ENCODE measurements at places on chromosomes 1 and 21.

GRCh38 chr1:33099290-33100118 lies 18.6 kb downstream of the AZIN2 start:
- no peak for DNase-seq

DNA sequence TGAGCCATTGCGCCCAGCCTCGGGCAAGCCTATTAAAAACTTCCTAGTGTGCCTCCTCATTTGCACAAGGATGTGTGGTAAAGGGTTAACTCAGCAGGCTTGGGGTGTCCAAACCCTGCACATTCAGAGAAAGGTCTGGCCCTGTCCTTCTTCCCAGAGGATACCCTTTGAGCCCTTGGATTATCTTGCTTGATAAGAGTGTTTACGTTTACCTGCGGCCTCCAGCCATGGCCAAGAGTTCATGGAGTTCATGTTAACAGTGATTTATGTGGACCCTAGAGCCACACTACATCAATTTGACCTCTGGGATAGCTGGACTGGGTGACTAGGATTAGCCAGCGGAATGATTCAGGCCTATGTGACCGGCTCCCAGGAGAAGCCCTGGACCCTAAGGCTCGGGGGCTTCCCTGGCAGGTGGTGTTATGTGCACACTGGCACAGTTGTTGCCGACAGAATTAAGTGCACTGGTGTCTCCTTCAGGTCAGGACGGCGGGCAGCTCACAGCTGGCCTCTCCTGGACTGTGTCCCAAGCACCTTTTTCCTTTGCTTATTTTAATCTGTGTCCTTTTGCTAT lies 7.7 kb upstream of the TCP10L start:
- DNase-seq = no peak

GRCh38 chr21:41620982-41621381 lies 113.0 kb upstream of the TMPRSS2 start:
- DNase-seq = no peak

DNA sequence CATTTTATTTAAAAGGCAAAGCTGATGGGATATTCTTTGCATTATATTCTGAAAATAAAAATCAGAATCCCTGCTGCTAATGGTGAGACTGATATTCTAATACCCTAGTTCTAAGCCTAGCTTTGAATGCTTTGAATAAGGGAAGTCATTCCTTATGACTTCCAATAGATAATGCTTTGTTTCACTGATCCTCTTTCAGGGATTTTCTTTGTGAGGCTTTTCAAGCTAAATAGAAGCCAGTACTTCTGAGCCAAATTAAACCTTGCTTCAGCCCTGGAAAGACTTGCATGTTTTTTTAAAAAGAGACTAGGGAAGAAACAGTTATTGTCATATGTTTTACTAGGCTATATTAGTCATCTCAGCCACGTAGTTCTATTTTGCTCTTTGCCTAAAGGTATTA lies 68.5 kb upstream of the CACYBP start:
- no peak for DNase-seq

DNA sequence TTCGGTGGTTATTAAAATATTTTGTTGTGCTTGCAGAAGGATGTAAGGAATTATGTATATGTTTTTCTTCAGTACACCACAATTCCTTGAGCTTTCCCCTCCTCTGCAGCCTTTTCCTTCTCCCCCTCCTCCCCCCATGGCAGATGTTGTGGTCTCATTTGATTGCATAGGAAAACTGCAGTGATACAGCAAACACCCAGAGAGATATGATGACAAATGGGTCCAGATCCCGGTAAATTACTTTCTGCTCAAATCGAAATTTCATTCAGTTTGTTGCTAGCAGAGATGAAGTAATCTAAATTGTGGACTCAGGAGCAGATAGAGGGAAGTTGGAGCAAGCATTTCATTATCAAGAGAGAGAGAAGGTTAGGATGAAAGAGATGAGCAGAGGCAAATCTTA lies 9.9 kb downstream of the LMO4 start:
- no peak for DNase-seq

All from left renal pelvis (tissue), 4 donors.